ENCODE measurements at places on chromosomes 7 and 10. TPM values are rescaled to one million over a fixed set of nuclear protein-coding genes. Genes with fewer than 3 reads are reported as not detected.

DNA sequence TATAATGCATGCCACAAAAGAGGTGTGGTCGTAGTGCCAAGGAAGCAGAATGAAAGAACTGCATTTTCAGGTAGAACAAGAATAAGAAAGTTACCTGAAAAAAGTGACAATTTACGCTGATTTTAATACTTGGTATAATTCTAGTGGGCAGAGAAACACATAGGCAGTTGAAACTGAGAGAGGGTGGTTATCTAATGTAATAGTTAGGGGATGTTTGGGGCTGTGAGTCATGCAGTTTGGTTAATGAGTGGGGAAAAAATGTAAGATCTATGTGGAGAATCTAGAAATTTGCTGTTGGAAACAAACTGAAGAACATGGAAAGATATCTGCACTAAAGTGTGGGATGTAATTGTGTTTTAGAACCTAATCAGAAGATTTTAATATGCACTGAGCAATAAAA is 33.7 kb downstream of the ZNF37A start:
- DNase-seq: no peak

DNA sequence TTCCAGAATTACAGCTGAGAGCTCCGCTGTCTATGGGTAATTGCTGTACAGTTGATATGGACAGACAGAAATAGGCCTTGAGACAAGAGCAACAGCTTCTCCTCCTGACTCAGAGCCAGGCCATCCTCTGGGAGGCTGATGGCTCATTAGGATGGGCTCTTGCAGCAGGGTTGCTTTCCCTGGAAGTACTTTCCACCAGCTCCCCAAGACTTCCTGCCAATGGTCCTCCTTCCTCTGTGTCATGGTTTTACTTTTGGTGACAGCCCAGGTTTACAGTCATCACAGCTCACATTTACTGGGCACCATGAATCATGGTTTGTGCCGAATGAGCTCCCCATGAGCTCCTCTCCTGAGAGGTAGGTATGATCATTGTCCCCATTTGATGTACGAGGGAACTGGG is 131.8 kb downstream of the HECW1 start:
- DNase-seq: no peak

DNA sequence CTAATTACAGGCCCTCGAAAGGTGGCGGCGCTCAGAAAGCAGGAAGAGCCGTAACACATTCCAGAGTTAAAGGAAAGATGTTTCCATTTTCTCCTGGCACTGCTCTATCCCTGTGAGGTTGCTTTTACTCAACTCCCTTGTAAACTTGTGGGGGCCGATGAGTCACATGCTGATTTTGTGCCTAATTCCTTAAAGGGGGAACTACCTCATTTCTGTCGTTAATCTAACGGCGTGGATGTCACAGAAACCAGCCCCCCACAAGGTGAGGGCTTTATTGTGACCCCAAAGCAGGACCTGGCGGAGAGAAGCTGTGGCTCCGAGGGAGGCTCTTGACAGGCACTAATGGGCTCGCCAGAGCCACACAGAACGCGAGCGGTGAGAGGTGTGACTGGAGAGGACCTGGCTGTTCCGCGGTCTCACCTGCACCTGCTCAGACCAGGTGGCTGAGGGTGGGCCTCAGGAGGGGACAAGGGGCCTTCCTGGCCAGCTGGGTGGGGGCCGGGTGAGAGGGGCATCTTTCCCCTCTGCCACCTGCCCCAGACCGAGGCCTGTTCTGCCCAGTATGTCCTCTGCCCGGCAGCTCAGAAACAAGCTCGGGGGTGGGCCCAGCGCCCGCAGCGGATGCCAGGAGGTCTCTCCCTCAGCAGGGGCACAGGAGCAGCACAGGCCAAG is 50.9 kb downstream of the CALML3 start:
- no peak for DNase-seq

DNA sequence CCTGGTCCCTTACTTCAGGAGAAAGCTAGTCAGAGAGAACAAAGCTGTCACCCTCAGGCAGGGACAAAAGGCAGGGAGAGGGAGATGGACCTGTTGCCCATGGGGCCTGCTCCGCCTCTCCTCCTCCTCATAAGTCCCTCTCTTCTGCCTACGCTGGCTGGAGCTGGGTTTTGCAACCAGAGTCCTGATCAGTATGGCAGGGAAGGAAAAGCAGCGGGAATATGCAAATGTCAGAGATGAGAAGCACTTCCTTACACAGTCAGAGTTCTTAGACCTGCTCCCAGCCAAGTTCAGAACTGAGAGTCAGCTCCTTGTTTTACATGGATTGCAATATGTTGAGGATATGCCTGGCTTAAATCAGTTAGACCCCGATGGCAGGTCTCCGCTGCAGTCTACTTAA is 231.1 kb downstream of the ADAM12 start:
- DNase-seq: no peak

Gene GPR15LG
- not detected for total RNA-seq

Gene MSS51
- 2.1 TPM for total RNA-seq

DNA sequence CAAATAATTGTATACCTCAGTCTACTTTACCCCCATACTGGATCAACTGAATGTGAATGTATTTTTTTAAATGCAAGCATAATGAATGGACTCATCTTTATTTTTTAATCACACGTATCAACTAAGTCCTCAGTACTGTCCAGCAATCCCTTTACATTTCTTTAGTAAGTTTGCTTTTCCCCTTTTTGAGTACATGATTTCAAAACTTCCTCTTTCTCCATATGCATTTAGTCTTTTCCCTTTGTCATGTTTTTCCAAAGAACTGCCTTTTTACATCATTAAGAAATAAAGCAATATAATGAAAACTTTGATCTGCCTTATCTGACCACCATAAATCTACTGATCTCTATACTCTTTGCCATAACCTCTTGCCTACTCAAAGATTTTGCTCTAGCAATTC is 182.5 kb upstream of the AKR1E2 start:
- no peak for DNase-seq

GRCh38 chr10:867807-868206 is 63.7 kb downstream of the LARP4B start:
- DNase-seq: no peak

- no peak for DNase-seq
Measured at GRCh38 chr7:107027208-107027607, 17.3 kb upstream of the PRKAR2B start.

DNA sequence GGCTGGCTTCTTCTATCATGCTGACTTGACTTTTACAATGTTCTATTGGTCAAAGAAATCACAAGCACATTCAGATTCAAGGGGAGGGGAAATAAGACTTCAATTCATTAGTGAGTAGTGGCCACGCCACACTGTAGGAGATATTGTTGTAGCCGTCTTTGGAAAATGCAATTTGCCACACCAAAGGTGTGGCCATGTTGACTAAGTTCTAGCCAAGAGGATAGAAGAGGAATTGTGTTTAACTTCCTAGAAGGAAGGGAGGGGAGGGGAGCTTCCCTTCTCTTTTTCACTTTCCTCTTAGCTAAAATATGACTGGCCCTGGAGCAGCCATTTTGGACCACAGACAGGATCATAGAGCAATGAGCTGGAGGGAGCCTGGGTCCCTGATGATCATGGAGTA is 3.4 kb upstream of the PRKAR2B start:
- DNase-seq: no peak

- no peak for DNase-seq
Measured at GRCh38 chr10:120538091-120538490, 81.1 kb downstream of the PLPP4 start.

DNA sequence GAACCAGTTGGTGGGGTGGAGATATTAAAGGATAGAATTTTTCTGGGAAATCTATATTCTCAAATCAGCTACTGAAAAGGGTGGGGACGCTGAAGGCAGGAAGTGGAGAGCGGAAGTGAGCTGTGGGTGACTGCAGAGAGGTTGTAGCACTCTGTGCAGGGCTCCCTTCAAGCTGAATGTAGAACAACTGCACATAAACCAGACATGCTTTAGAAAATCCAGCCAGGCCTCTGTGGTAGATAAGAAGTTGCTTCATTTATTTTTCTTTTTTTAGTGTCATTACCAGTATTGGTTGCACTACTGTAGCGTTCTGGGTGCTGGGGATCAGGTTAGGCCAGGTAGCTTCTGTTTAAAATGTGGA is 127.8 kb downstream of the CELF2 start:
- no peak for DNase-seq

- DNase-seq: no peak
Measured at GRCh38 chr10:131651674-131652437, 249.0 kb upstream of the PPP2R2D start.

- no peak for DNase-seq
Measured at GRCh38 chr10:57506414-57507094, 761.1 kb downstream of the IPMK start.

GRCh38 chr7:30405179-30405578 is 73.4 kb downstream of the NOD1 start:
- no peak for DNase-seq

Gene FRMPD2
- total RNA-seq: 0.26 TPM

DNA sequence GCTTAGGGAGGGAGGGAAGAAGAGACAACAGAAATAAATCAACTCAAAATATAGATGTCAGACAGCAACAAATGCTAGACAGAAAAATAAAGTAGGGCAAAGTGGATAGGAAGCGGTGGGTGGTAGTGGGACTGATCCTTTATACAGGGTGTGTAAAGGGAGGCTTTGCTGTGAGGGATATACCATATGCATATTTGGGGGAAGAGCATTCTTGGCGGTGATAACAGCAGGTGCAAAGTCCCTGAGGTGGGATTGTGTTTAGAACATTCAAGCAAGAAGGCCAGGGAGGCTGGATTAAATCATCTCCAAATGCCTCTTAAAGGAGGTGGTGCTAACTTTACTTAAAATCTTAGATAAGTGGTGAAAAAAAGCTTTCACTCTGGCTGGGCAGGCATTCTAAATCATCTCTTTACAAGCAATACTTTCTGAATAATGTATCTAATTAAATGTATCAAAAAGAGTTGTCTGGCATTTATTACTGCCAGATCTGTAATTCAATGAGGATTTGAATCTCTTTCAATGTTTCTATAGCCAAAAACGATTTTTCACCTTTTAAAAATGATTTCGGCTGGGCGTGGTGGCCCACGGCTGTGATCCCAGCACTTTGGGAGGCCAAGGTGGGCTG is 9.4 kb upstream of the AKR1B15 start:
- no peak for DNase-seq

Gene SLC13A4
- total RNA-seq: 0.68 TPM

Gene PRF1
- total RNA-seq: not detected

DNA sequence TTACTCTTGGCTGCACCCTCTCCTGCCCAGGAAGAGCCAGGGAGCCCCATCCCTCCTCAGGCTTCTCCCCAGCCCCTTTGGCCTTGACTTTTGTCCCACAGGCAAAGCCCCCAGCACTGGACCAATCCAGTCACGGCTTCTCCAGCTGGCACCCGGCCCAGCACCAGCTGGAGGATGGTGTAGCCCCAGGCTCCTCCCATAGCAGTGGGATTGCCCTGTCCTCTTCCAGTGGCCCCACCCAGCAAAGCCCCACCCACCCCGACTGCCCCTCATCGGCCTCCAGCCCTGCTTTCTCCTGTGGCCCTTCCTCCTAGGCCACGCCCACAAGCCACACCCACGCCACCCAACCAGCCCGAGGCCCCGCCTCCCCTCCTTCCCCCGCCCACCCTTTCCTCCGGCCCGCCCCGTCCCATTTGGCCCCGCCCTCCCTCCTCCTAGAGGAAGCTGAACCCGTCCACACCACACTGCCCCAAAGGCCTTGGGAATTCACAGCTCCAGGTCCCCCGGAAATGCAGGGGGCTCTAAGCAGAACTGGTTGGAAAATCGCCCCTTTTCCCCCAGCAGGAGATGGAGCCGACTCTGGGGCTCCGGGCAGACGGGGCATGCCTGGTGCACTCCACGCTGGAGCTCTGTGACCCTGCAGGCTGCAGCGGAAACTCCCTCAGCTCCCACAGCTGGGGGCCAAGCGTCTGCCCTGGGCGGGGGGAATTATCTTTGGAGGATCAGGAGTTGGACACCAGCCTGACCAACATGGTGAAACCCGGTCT is 25.2 kb downstream of the GET4 start:
- DNase-seq: peak; percentile 70

- no peak for DNase-seq
Measured at GRCh38 chr10:60986791-60987190, 42.8 kb upstream of the RHOBTB1 start.

DNA sequence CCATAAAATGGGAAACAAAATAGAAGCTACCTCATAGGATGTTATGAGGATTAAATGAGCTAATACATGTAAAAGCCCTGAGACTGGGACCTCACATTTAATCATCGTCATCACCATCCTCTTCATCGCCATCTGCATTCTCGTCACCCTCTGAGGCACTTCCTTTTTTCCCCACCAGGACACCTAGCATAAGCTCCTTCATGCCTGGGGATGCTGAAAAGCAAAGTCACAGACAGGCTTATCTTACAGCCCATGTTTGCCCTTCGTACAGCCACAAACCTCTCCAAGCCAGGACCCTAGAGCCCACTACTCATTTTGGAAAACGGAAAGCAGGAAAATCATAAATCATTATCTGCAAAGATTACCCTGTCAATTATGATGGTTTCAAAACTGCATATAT is 249.6 kb downstream of the GPAM start:
- no peak for DNase-seq

Gene UBN2
- 32.1 TPM for total RNA-seq

- DNase-seq: peak; percentile 55
Measured at GRCh38 chr7:82740246-82740848, 296.8 kb upstream of the CACNA2D1 start.

- no peak for DNase-seq
Measured at GRCh38 chr7:15219758-15220157, 317.2 kb upstream of the DGKB start.

- no peak for DNase-seq
Measured at GRCh38 chr10:528173-529165, 161.0 kb downstream of the DIP2C start.

DNA sequence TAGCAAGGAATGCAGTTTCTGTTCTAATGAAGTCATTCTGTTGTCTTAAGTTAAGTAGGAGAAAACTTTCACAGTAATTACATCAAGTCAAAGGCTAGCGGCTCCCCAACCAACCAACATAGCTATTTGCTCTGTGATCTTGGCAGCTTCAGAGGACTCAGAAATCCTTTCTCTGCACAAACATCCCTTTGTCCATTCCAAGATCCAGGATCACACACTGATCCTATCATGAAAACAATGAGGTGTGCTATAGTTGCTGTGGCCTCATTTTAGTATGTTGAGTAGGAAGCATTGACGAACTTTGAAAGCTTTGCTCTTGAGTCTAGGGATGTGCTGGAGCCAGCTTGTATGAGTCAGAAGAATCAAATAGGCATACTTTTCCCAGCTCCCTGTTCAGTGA is 218.2 kb upstream of the PRSS58 start:
- no peak for DNase-seq

GRCh38 chr7:29370531-29371314 is 176.1 kb downstream of the CHN2 start:
- DNase-seq: no peak

Gene KLLN
- 1.1 TPM for total RNA-seq

Measured in neural crest cell (in vitro differentiated cells).